Fibroblast of mammary gland (primary cell): ENCODE measurements at places on chromosomes 16 and 17.
A peak's percentile ranks its signal among the peaks of the same experiment; 100 is the strongest.

DNA sequence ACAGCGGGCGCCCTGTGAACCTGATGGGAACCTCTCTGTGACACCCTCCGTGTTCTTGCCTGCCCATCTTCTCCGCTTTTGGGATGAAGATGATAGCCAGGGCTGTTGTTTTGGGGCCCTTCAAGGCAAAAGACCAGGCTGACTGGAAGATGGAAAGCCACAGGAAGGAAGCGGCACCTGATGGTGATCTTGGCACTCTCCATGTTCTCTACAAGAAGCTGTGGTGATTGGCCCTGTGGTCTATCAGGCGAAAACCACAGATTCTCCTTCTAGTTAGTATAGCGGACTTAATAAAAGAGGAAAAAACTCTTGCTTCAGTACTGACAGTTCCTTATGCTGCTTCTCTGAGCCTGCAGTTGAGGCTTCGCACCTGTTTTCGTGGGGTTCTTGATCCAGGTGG, 10.5 kb downstream of the CDK5RAP3 start:
- no peak for DNase-seq

GRCh38 chr17:8781776-8782175, 17.4 kb downstream of the MFSD6L start:
- no peak for DNase-seq

GRCh38 chr17:28675490-28675889, 13.5 kb downstream of the SUPT6H start:
- DNase-seq = no peak

DNA sequence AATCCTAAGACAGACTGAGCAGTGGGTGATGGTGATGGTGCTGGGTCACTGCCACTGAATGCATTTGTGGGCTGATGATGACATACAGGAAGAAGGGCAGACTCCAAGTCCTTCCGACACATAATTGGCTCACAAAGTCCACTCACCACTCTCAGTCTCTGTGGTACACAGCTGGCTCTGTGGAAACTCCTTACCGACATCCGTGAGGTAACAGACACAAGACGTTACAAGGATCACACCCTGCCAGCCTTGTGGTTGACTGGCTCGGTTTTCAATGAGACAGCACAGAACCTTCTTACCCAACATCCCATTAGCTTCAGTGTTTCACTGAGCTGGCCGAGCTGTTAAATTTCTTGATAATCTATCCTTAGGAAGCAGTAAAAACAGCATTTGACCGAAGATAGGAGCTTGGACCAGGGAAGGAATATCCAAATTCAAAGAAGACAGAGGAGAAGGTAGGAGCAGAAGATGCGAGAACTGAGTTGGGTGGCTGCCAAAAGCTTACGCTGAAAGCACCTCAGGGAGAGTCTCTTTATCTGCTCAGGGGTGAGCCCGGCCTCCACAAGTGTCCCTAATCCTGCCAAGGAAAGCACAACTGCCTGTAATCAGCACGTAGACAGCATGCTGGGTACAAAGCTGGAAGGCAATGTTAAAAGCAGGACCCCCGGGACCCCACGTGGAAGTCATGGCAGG, 5.5 kb upstream of the MXRA7 start:
- peak; percentile 100 for DNase-seq

- no peak for DNase-seq
Measured at GRCh38 chr16:425740-426114, 278 bp downstream of the RAB11FIP3 start.

GRCh38 chr17:7177954-7178477, 1.2 kb downstream of the ASGR1 start:
- peak; percentile 40 for DNase-seq

- no peak for DNase-seq
Measured at GRCh38 chr17:48733632-48734328, 5.2 kb upstream of the HOXB13 start.

- no peak for DNase-seq
Measured at GRCh38 chr16:82331974-82332750, 162.1 kb upstream of the MPHOSPH6 start.

DNA sequence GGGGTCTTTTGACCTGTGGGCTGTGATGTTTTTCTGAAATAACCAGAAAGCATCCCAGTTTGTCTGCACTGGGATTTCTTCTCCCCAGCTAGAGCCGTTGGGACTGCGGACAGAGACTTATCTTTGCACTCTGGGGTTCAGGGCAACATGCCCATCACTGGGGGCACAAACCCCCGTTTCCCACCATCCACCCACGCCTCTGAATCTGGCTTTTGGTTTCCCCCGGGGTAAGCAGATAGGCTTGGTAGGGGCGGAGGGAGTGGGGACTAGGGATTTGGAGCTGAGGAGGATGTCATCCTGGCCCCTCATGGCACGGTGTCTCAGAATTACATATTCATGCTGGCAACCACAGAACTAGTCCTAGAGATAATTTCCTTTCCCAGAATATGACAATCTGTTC, 68.6 kb downstream of the CCDC182 start:
- no peak for DNase-seq

GRCh38 chr16:30353438-30354129, 1.5 kb downstream of the CD2BP2 start:
- no peak for DNase-seq

DNA sequence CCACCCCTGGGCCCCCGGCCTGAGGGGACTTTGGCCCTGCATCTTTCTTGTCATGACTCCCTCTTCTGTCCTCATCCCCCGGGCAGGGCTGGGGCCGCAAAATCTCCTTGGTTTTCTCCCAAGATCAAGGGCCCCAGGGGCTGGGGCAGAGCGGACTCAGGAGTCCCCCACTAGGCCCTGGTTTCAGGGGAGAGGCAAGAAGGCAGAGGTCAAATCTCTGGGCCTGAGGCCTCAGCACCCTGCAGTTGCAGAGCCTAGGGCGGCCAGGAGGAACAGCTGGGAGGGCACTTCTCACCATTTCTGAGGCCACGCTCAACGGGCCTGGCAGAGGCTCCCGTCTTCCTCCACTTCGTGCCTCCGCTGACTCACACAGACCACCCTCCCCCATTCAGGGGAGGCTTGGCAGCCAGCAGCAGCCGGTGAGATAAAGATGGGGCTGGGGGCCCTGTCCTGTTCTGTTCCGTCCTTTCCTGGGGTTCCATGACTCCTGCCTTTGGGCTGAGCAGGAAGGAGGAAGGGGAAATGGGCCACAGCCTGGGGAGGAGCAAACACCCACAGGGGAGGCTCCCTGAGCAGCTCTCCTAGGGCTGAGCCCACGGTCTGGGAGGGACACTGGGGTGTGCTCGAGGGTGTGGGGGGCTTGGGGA, 12.4 kb downstream of the ZSCAN10 start:
- DNase-seq = no peak

GRCh38 chr16:20385844-20386832, 18.4 kb downstream of the PDILT start:
- peak; percentile 41 for DNase-seq

GRCh38 chr17:48517478-48517877, 13.3 kb downstream of the HOXB1 start:
- DNase-seq = no peak

- DNase-seq = no peak
Measured at GRCh38 chr17:1916963-1917715, 87.3 kb downstream of the RPA1 start.

GRCh38 chr17:18074566-18075272, 13.0 kb upstream of the DRG2 start:
- DNase-seq = peak; percentile 12

DNA sequence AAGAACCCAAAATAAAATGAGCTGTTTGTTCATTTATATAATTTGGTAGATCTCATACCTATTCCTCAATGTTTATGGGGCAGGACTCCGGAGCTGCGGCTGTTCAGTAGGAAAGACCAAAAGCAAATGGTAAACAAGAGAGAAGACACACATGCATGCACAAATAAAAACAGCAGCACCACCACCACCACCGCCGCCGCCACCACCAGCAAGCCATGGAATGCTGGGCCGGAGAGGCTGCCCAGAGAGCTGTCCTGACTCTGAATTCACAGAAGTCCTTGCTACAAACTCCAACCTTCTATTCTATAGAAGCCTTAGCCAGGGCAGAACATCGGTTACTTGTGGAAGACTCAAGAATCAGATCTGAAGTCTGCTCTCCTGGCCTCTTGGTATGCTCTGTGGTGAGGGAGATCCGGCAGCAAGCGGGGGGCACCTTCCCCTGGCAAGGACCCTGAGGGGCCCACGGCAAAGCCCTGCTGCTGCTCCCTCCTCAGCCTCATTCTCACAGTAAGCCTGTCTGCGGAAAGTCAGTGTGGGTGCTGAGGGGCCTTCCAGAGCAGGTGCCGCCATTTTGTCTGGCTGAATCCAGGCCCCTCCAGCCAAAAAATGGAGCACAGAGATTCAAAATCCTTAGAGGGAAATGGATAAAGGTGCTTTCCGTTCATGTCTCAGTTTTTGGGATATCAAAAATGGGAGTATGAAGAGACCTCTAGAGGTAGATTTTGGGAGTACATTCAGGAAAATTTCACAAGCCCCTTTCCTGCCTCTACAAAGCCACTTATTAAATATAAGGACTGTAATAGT, 6.4 kb upstream of the FOXJ1 start:
- peak; percentile 38 for DNase-seq

- DNase-seq = no peak
Measured at GRCh38 chr17:2898255-2898926, 102.2 kb downstream of the RAP1GAP2 start.

DNA sequence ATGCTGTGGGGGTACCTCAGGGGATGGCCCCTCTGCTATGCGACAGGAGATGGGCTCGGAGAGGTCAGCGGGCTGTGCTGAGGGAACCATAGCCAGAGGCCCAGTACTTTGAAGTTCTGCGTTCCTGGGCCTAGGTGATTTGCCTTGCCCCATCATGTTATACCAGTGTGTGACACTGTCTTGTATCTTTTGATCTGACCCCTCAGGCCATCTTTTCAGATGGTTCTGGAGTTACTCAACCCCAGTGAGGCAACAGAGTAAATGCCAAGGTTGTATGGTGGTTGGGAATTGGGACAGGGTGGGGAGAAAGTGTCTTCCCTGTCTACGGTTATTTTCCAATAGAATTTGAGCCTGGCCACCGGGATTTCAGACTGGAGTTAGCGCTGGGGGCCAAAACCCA, 8.5 kb downstream of the MSI2 start:
- no peak for DNase-seq

- no peak for DNase-seq
Measured at GRCh38 chr17:67862614-67863217, 37.4 kb downstream of the BPTF start.

DNA sequence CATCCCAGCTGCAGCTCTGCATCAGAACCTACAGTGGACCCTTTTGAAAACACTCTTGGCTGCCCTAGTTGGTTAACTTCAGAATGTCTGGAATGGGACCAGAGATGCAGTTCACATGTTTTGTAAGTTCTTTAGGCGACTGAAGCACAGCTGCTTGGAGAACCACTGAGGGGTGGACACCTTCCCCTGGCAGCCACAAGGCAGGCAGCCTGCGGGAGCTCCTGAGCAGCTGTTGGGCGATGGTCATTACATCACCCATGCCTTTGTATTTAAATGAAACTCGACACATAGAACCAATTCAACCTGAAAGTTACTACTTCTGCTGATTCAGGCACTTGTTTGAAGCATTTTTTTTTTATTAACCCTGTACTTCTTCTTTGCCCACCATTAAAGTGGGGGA, 151.5 kb downstream of the LGALS9B start:
- DNase-seq = no peak

DNA sequence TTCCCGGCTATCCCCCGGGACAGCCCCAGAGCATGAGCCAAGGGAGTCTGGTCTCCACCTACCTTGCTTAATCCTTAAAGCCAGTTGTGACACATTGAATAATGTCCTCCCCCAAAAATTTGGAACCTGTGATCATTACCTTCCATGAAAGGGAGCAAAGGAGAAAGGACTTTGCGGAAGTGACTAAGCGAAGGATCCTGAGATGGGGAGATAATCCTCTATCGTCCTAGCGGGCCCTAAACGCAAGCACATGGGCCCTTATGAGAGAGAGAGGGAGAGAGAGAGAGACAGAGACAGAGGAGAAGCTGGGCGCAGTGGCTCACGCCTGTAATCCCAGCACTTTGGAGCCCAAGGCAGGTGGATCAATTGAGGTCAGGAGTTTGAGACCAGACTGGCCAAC, 9.5 kb downstream of the SPPL2C start:
- no peak for DNase-seq

- no peak for DNase-seq
Measured at GRCh38 chr17:57880086-57880456, 30.2 kb upstream of the MRPS23 start.

- peak; percentile 40 for DNase-seq
Measured at GRCh38 chr17:83110735-83111134, 31.3 kb downstream of the METRNL start.

DNA sequence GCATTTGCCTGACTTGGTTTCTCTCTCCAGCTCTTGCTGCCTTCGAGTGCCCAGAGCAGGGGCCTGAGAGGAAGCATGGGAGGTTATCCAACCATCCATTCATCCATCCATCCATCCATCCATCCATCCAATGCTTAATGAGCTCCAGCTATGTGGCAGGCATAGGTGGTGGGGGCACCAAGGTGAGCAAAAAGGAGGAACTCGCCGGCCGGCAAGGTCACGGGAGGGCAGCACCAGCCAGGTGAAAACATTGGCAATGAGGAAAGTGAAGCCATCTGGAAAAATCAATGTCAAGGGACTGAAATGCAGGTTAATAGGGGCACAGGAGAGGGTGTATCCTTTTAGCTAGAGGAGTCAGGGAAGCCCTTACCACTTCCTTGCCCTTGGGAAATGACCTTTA, 18.2 kb upstream of the DOK4 start:
- DNase-seq = no peak

- DNase-seq = no peak
Measured at GRCh38 chr16:79286646-79287423, 313.7 kb downstream of the MAF start.

GRCh38 chr16:79177018-79177417, 423.5 kb downstream of the MAF start:
- no peak for DNase-seq

- no peak for DNase-seq
Measured at GRCh38 chr17:17892009-17892408, 55.2 kb upstream of the SREBF1 start.

GRCh38 chr17:65627891-65628643, 66.6 kb upstream of the AXIN2 start:
- DNase-seq = peak; percentile 46

DNA sequence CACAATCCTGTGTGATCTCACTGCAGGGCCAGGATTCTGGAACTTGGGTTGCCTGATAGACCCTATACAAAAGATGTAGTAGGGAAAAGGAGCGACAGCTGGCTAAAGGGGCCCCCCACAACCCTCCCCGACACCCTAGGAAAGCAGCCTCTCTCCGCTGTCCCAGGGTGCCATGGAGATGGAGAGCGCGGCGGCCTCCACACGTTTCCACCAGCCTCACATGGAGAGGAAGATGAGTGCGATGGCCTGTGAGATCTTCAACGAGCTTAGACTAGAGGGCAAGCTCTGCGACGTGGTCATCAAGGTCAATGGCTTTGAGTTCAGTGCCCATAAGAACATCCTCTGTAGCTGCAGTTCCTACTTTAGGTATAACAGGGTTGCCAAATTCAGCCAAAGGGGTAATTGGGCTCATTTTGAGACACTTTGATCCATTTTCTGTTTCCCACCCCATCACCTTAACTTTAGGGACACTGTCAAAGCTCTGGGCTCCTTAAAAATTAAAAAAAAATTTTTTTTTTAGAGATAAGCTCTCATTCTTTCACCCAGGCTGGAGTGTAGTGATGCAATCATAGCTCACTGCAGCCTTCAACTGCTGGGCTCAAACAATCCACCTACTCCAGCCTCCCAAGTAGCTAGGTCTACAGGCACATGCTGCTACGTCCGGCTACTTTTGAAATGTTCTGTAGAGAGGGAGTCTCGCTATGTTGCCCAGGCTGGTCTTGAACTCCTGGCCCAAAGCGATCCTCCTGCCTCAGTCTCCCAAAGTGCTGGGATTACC, at the start of gene KLHL10:
TSS of gene KLHL10 (plus strand) at position 65 of the 778 bp plus-strand sequence. CDS start at position 173, 108 bp downstream.
- DNase-seq = no peak

- no peak for DNase-seq
Measured at GRCh38 chr17:48729335-48730239, 1.0 kb upstream of the HOXB13 start.
